ENCODE measurements at places on chromosomes 3 and 15. TPM values are rescaled to one million over a fixed set of nuclear protein-coding genes. Genes with fewer than 3 reads are reported as not detected.

DNA sequence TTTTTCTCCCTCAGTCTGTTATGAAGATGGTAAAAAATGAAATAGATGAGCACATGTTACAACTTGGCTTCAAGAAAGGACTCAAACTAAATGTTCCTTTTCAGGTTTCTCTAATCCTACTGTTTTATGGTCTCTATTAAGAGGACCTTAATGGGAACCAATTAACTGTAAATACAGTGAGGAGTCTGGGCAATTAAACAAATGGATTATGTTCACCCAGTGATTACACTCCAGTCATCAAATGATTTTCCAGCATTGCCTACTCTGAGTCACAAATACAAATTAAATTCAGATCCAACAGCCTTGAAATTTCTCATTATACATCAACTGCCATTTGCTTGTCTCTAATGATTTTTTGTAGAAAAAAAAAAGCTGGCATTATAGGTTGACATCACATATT, 129.2 kb downstream of the NEK10 start:
- no peak for DNase-seq

GRCh38 chr15:36152936-36153335, 426.5 kb upstream of the CDIN1 start:
- DNase-seq = no peak

DNA sequence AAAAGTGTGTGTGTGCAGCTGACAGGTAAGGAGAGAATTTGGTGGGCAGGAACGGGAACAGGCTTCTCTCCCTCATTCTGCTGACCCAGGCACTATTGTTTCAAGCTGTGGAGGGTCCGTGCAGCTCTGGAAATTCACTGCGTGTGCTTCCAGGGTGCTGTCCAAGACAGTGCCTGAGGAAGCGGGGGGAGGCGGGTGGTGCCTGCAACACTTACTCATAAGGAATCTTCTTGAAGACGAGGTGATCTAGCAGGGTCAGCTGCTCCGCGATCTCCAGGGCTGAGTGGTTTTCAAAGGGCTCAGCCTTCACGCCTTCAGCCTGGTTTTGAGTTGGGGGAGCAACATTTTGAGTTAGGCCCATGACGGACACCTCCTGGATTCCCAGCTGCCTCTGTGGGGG, 46.6 kb upstream of the CTSH start:
- peak; percentile 41 for DNase-seq

DNA sequence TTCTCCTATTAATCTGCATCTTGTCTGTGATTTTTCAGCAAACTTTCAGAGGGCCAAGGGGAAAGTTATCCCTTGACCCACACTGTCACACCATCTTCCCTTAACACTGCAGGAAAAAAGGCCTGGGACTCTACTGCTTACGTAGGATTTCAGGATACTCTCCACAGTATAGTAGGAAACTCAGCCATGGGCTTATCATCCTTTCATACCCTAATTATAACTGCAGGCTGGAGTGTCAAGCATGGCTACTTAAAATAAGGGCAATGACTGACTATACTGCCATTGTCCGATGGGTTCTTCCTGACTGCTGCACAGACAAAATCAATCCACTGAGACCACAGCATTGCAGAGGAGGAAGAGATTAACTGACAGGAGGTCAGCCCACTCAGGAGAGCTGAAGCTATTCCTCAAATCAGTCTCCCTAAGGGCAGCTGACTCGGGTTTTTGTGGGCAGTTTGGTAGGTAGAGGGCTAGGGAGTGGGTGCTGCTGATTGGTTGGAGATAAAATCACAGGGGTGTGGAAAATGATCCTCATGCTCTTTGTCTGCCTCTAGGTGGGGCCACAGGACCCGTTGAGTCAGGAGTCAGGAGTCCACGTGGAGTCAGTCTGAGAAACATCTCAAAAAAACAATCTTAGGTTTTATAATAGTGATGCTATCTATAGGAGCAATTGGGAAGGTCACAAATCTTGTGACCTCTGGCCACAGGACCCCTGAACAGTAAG, 118.2 kb upstream of the STRIT1 start:
- DNase-seq = no peak

- DNase-seq = no peak
These were observed 704.7 kb downstream of the GRM7 start for GRCh38 chr3:7565574-7565973.

DNA sequence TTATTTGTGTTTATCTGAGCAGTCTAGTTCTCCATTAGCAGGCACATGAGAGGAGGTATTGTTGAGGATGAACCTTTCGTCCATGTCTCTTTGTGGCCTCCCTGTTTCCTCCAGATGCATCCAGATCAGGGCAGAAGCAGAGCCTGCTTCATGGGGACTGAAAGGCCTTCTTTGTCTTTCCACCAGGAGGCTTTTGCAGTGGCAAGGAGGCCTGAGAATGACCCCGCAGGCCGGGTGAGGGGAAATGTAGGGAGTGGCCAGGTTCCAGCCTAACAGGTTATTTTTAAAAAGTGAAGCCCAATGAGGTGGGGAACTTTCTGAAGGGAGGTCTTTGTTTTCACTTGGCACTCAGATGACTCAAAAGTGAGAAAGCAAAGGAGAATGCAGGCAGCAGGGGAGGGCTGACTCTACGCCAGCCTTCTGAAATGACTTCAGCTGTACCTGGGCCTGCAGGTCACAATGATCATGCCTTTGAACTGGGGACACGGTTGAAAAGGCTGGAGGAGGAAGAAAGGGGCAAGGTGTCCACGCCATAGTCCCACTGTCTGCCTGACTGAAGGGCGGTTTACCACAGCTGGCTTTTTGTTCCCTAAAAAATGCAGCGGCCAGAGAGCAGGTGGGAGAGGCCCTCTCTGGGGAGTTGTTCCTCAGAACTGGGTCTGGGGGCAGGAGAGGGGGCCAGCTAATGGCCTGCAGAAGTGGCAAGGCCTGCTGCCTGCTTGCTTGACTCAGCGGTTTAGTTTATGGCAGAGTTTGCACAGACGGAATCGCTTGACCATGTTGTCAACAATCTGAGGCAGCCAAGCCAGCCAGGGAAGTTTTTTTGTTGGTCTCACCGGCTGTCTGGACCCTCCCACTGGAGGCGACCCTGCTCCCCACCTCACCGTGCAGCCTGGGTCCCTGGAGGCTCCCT, 28.7 kb downstream of the CMTM7 start:
- DNase-seq = peak; percentile 98

- DNase-seq = peak; percentile 57
These were observed 106.2 kb upstream of the UBE3A start for GRCh38 chr15:25545017-25545416.

GRCh38 chr15:57665194-57665593, 41.3 kb upstream of the POLR2M start:
- no peak for DNase-seq

- no peak for DNase-seq
These were observed 68.3 kb downstream of the FBLN2 start for GRCh38 chr3:13617097-13617738.

GRCh38 chr15:85330901-85331588, 49.4 kb upstream of the AKAP13 start:
- DNase-seq = peak; percentile 98

DNA sequence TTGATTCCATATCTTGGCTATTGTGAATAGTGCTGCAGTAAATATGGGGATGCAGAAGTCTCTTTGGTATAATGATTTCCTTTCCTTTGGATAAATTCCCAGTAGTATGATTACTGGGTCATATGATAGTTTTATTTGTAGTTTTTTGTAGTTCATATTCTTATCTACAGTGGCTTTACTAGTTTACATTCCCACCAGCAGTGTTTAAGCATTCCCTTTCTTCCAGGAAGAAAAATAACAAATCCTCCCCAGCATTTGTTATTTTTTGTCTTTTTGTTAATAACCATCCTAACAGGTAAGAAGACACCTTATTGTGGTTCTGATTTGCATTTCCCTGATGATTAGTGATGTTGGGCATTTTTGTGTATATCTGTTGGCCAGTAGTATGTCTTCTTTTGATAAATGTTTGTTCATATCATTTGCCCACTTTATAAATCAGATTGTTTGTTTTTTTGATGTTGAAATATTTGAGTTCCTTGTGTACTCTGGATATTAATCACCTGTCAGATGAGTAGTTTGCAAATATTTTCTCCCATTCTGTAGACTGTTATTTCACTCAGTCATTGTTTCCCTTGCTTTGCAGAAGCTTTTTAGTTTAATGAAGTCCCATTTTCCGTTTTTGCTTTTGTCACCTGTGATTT, 163.3 kb upstream of the THRB start:
- DNase-seq = no peak

DNA sequence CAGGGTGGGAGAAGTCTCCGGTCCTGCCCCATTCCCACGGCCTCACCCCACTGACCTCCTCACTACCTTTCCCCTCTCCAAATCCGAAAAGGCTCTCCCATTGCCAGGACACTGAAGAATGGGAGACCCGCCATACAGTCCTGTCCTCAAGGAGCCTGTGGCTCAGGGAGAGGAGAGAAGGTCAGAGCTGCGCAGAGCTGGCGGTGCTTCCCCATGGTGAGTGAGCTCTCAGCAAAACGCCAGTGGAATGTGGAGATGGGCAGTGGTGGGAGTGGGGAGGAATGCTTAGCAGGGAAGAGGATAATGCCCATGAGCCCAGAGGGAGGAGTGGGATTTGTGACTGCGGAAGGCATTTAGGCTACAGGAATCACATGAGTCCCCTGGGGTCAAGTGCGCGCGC, 20.1 kb downstream of the FAM43A start:
- no peak for DNase-seq

DNA sequence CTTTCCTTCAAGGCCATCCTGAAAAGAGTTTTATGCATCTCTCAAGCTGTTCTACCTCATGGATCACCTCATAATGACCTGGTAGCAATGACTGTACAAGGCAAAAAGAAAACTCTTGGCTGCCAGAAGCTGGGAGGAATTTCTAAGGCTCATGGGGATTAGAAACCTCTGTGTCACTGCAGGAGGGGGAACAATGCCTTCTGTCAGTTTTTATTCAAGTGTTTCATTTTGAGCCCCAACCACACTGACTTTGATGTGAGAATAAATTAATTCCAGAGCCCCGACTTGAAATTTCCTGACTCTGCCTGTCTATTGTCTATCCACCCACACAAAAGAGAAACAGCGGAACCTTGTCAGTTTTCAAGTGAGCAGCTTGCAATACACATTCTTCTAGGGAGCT, 58.7 kb upstream of the MRPL3 start:
- DNase-seq = peak; percentile 83

DNA sequence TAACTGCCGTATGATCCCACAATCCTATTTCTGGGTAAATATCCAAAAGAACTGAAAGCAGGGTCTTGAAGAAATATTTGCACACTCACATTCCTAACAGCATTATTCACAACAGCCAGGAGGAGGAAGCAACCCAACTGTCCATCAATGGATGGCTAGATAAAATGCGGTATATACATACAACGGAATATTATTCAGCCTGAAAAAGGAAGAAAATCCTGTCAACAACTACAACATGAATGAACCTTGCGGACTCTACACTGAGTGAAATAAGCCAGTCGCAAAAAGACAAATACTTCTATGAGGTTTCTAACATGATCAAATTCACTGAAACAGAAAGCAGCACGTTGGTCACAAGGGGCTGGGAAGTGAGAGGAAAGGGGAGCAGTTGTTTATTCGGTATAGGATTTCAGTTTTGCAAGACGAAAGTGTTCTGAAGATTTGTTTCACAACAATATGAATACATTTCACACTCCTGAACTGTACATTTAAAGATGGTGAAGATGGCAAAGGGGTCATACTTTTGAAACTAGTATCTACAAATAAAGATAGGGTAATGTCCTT, 6.2 kb downstream of the DLG1 start:
- no peak for DNase-seq

GRCh38 chr3:47877290-47877689, 74.4 kb downstream of the DHX30 start:
- no peak for DNase-seq

DNA sequence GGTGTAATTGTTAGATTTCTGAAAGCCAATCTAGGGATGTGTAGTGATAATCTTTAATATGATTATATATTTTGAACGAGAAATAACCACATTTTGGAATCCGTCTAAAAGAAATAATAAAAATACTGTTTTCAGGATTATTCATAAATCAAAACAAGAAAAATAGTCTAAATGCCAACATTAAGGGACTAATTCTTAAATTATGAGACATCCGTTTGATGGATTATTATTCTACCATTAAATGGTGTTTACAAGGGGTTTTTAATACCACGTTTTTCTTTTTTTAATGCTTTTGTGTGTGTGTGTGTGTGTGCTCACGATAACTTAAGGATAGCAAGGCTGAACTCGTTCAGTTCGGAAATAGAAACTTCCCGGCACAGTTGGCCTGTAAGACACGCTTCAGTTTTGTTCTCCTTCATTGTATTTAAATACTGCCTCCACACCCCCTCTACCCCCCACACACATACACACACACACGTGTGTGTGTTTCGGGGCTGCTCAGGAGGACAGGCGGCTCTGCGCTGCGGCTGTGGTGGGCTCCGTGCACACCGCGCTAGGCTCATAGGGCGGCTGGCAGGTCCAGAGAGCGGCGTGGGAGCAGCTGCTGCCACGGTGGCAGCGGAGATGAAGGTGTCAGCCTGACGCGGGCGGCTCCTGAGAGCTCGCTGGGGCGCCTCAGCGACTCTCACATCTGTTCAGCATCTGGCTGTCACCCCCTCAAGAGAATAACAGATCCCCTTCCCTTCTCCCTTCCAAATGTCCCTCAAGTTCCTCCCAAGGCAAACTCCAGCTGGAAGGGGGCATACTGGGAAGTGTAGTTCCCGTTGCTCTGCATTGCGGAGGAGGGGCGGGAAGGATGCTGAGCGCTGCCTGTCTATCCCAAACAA, 23.0 kb upstream of the ANP32A start:
- DNase-seq = no peak

GRCh38 chr3:18189282-18190050, 235.7 kb downstream of the SATB1 start:
- peak; percentile 47 for DNase-seq

- no peak for DNase-seq
These were observed 10.8 kb upstream of the LRRC2 start for GRCh38 chr3:46576879-46577278.

- no peak for DNase-seq
These were observed 54.4 kb downstream of the ROPN1B start for GRCh38 chr3:126023390-126023789.

DNA sequence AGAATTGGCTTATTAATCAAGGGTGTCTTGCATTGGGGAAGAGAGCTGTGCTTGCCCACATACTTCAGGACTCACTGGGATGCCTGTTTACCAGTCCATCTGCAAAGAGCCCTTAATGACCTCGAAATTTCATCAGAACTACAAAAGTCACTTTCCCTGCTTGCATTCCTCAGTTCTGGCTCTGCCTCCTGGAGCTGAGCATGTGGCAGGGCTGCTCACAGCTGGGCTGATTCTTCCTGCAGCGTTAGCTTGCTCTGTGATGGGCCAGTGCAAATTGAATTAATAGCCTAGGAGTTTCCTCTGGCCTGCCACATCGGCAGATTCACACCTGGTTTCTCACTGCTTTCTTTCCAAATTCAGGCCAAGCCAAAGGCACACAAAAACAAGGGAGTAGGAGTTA, 108.9 kb downstream of the DUT start:
- DNase-seq = peak; percentile 85

- no peak for DNase-seq
These were observed 10.8 kb downstream of the MINAR1 start for GRCh38 chr15:79442911-79443310.

The CCDC13 gene
- 0.17 TPM for total RNA-seq

The FOXL2NB gene
- total RNA-seq = 2.9 TPM

The CCR3 gene
- not detected for total RNA-seq

The SKOR1 gene
- 0.10 TPM for total RNA-seq

The SCN11A gene
- under 0.01 TPM for total RNA-seq

The TMC3 gene
- total RNA-seq = not detected

The DIPK2A gene
- total RNA-seq = 24.6 TPM

The SYNM gene
- total RNA-seq = 1.7 TPM

The C2CD4A gene
- total RNA-seq = under 0.01 TPM

The NSMCE3 gene
- 10.4 TPM for total RNA-seq

All from renal cortical epithelial cell (primary cell).